Right ventricle myocardium superior (tissue), 1 donor: ENCODE measurements at places on chromosomes 5 and 9. TPM values are rescaled to one million over a fixed set of nuclear protein-coding genes. Genes with fewer than 3 reads are reported as not detected.

Gene TXNDC15
- total RNA-seq: 54.2 TPM

GRCh38 chr9:15271403-15271802, 35.6 kb downstream of the TTC39B start:
- DNase-seq: no peak

GRCh38 chr5:125109816-125110215, 363.4 kb upstream of the ZNF608 start:
- DNase-seq: no peak

GRCh38 chr5:136216230-136216629, 23.3 kb upstream of the SMIM32 start:
- no peak for DNase-seq

DNA sequence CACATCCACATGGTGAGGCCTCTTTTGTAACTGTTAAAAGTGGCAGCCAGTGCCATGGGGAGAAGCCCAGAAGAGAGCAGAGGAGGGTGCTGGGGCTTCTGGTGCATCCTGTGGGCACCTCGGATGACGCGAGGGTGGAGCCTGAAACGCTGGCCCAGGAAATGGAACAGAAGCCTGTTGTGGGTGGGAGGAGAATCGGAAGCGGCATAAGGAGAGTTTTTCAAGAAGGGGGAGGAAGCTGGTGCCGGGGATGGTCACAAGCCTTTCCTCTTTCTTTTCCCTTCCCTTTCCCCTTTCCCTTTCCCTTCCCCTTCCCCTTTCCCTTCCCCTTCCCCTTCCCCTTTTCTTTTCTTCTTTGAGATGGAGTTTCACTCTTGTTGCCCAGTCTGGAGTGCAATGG, 12.9 kb downstream of the ANKRD33B start:
- no peak for DNase-seq

DNA sequence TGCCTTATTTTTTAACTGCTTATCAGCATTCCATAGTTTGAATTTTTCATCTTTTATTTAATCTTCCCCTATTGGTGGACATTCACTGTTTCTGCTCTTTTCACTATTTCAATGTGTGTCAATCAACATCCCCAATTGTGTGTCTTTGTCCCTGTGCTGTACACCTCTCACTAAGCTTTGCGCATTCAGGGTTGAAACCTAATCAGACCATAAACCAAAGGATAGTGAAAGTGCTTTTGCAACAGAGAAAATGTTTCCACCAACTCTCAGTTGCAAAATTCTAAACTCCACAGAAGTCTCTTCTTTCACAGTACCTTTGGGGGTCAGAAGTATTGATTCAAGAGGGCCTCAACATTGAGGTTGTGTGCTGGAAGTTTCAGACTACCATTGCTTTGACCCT, 127.1 kb upstream of the SAP30L start:
- DNase-seq: no peak

DNA sequence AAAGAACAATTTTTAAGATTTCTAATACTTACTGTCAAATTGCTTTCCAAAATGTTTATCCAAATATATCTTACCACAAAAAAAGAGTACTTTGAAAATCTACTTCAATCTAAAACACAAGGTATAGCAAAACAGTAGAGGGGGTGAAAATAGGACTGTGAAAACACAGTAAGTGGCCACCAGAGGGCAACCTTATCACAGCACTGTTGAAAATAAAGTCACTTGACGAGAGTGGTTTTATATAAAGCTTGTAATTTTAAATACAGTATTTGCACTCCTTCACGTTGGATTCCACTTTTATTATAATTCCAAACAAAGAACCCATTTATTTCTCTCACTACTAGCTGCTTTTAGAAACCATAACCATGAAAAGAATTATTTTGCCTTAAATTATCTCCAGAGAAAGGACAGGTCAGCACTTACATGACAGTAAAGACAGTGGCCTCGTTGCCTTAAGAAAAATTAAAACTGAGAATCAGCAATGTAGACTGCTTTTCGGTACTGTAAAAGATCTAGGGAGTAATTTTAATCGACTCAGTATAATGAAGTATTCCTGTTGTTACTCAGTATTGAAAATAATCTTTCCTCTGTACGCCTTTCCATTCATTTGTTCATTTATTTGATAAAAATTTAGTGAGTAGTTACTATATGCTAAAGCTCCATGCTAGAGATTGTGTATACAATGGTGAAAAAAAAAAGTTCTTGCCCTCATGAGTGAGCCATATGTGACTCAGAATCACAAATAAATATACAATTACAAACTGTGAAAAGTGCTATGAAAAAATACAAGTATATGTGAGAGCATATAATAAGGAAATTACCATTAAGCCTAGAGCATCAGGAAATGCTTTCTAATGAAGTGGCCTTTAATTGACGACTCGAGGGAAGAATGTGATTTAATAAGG, 40.0 kb upstream of the CDK5RAP2 start:
- DNase-seq: no peak

DNA sequence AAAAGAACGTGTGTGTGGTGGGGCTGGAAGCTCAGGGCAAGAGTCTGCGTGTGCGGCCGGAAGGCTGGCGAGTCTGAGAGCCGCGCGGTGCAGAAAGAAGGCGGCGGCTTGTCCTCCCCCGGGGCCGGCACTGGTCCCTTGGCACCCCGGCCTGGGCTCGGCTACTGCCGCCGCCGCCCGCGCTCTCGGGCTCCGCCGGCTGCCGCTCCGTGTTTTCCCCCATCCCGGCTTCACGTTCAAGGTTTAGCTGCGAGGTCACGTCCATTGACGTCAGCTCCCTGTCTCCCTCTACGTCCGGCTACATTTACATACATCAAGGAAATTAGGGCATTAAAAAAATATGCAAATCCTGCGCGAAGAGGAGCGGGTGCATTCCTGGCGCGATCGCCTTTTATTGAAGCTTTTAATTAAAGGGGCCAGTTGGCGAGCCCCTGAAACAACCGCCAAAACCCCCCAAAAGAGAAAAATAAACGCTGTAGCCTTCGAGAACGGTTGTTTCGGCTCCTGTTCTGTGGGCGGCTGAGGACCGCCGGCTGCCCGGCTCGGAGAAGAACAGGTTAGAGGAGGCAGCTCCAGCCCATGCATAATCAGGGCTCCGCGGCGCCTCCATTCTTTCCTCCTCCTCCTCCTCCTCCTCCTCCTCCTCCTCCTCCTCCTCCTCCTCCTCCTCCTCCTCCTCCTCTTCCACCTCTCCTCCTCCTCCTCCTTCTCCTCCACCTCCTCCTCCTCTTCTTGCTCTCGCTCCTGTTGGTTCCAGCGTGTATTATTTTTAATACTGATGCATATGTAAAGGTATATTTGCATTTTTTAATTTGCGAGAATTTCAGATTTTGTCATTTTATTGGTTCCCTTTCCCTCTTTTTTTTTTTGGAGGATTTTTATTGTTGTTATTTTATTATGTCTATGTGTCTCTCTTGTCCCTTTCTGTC, 207.0 kb downstream of the MEF2C start:
- no peak for DNase-seq

DNA sequence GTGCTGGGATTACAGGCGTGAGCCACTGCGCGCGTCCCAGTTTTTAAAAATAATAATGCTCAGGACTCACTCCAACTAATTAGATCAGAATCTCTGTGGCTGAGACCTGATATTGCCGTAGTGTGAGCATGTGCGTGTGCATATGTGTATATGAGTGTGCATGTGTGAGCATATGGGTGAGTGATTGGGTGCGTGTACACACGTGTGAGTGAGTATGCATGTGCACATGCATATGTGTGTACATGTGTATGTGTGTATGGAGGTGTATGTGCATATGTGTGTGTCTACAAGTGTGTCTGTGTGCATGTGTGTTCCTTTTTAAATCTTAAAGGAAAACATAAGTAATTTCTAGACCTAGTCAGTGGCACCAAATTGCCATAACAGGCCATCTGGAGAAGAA, 54.8 kb upstream of the CKS2 start:
- no peak for DNase-seq

- no peak for DNase-seq
Measured at GRCh38 chr5:141672841-141673813, 8.9 kb downstream of the ARAP3 start.
